NCI-H774 (cell line): ENCODE measurements at places on chromosomes 7 and 10.

DNA sequence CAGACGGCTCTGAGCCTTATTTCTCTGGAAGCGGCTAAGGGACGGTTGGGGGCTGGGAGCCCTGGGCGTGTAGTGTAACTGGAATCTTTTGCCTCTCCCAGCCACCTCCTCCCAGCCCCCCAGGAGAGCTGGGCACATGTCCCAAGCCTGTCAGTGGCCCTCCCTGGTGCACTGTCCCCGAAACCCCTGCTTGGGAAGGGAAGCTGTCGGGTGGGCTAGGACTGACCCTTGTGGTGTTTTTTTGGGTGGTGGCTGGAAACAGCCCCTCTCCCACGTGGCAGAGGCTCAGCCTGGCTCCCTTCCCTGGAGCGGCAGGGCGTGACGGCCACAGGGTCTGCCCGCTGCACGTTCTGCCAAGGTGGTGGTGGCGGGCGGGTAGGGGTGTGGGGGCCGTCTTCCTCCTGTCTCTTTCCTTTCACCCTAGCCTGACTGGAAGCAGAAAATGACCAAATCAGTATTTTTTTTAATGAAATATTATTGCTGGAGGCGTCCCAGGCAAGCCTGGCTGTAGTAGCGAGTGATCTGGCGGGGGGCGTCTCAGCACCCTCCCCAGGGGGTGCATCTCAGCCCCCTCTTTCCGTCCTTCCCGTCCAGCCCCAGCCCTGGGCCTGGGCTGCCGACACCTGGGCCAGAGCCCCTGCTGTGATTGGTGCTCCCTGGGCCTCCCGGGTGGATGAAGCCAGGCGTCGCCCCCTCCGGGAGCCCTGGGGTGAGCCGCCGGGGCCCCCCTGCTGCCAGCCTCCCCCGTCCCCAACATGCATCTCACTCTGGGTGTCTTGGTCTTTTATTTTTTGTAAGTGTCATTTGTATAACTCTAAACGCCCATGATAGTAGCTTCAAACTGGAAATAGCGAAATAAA is 175.5 kb downstream of the RNF216 start:
- no peak for DNase-seq

GRCh38 chr7:27409776-27410175 is 167.2 kb downstream of the EVX1 start:
- DNase-seq: no peak

- no peak for DNase-seq
These were observed 229.6 kb downstream of the PHF14 start for GRCh38 chr7:11203224-11203623.

GRCh38 chr10:116270771-116271592 is 2.0 kb downstream of the GFRA1 start:
- DNase-seq: no peak

DNA sequence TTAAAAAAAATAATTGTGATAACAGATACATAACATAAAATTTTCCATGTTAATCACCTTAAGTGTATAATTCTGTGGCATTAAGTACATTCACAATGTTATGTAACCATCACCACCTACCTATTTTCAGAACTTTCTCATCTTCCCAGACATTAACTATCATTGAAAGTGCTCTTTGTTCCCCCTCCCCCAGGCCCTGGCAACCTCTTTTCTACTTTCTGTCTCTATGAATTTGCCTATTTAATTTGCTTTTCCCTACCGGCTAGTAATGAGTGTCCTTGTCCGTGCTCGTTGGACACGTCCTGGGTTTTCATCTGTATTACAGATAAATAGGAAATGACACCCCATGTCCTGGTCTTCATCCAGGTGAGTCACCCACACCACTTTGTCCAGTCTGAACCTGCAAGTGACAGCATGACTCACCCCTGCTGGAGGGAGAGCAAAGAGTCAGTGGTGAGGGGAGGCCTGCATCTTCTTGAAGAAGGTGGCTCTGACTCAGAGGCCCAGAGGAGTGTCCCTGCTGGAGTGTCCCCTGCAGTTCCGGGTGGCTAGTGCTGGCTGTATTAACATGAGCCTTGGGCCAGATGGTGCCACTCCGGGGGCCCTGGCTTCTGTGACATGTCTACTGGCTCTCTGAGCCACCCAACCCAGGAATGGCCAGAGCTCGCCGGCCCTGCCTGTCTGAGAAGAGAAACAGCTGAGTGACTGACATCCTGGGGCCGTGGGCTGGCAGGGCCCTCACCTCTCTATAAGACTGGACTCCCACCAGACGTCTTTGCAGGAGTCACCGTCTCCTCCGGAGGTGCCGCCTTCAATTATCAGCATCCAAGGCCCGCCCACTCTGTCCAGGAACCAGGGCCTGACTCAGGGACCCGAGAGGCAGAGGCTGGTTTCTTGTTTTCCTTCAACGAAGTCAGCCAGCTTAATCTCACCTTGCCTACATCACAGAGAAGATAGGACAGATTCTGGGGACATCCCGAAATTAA is 503.2 kb upstream of the MKI67 start:
- no peak for DNase-seq
